CD8-positive, alpha-beta T cell (primary cell): ENCODE measurements at places on chromosomes 12 and 14. TPM values are rescaled to one million over a fixed set of nuclear protein-coding genes. Genes with fewer than 3 reads are reported as not detected.
A peak's percentile ranks its signal among the peaks of the same experiment; 100 is the strongest.

GRCh38 chr14:74176400-74176793, 62.9 kb upstream of the VSX2 start:
- DNase-seq, result no peak

- DNase-seq, result no peak
These were observed 20.5 kb downstream of the DEGS2 start for GRCh38 chr14:100138955-100139354.

DNA sequence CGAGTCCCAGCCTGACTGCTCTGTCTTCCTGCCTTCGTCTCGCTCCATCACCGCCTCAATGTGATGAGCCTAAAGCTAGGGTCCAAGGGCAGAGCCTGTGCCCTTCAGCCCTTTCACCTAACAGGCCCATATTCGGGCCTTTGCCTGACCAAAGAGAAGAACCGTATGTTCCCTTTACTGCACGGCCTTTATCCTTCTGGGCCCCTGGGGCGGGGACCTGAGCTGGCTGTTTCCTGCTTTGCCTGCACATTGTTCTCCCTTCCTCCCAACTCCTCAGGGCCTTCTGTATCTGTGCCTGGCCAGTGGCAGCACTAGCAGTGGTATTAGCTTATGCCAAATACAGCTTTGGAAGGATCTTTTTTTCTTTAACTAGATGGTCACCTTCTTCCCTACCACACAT, 8.5 kb upstream of the MYL6B start:
- no peak for DNase-seq

DNA sequence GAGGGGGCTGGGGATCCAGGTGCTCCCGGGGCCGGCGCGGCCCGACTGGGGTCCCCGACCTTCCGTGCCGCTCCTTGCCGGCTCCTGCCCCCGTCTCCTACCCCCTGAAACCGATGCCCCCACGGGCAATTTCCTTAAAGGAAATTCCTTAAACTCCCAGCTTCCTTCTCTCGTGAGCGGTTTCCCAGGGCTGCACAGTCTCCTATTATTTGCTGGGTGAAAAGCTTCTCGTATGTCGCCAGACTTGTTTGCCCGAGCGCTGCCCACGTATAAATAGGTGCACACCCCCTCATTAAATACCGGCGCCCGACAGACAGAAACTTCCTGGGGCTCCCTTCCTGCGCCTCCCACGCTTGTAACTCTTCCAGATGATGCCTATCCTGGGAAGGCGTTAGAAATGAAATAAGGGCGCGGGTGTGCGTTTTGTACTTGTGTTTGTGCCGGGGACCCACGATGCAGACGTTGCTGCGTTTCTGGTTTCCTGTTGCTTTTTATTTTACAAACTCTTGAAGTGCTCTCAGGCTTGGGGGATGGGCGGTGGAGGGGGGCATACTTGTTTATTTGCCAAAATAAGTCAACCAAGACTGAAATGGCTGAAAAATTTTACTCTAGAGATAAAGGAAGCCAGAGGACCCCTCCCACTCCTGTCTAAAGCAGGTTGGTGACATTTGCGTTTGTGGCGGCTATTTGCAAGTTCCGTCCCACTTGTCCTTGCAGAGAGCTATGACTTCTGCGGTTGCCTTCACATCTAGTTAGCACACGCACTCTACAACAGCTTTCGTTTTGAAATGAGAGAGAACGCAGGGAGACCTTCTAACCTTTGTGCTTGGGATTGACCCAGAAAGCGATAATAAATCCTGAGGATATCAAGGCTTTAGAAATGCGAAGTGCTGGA, 1.0 kb downstream of the HIP1R start:
- DNase-seq, result peak; percentile 40

DNA sequence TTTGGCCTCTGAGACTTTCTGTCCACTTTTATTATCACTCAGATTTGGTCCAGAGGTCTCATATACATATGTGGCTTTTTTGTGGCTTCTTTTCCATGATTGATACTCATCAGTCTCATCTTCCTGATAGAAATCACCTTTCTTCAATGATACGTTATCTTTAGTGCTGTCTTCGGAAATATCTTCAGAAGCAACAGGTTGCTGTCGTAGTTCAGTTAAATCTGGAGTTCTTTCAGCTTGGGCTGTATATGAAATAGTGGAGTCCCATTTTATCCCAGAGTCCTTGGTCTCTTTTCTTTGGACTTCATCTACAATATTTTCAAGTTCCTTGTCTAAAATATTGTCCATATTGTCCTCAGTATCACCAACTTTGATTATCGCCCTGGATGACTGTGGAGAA, 41.0 kb downstream of the FAM186A start:
- DNase-seq, result no peak

DNA sequence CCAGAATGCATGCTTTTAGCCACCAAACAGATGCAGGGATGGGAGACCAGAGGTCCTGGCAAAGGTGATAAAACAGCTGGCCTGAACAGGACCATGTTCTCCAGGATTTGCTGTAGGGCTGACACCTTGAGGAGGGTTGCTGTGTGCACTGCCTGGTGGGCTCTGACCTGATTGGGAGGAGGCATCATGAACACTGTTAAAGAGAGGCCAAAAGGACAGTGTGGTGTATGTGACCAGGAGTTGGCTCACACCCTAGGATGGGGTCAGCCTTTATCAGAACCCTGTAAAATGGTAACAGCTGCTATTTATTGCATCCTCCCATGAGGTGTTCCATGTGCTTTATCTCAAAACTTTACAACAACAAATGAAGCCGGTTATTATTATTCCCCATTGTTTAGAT, 8.8 kb downstream of the SYNDIG1L start:
- no peak for DNase-seq

GRCh38 chr12:95836630-95837239, 22.0 kb upstream of the SNRPF start:
- no peak for DNase-seq

GRCh38 chr12:82758749-82759330, 72.1 kb downstream of the TMTC2 start:
- DNase-seq, result no peak

Gene AGAP2
- total RNA-seq, result 22.2 TPM

Gene SPX
- total RNA-seq, result not detected

Gene KCNMB4
- 0.73 TPM for total RNA-seq

Gene TMEM229B
- 4.5 TPM for total RNA-seq

Gene ZFYVE1
- total RNA-seq, result 11.3 TPM
